Suppressor macrophage (primary cell): ENCODE measurements at places on chromosomes 11 and 22.

GRCh38 chr22:31538815-31539214 is 42.5 kb downstream of the SFI1 start:
- no peak for DNase-seq

- no peak for DNase-seq
These were observed 613.5 kb downstream of the INSC start for GRCh38 chr11:15728207-15728606.

GRCh38 chr22:42637555-42637954 is 2.8 kb downstream of the ATP5MGL start:
- no peak for DNase-seq

- peak; percentile 58 for DNase-seq
These were observed 28.6 kb upstream of the OR10G7 start for GRCh38 chr11:124069429-124070401.

GRCh38 chr11:118912742-118913410 is 12.8 kb downstream of the BCL9L start:
- DNase-seq, result peak; percentile 60

GRCh38 chr11:8567602-8568198 is 26.3 kb downstream of the STK33 start:
- no peak for DNase-seq

DNA sequence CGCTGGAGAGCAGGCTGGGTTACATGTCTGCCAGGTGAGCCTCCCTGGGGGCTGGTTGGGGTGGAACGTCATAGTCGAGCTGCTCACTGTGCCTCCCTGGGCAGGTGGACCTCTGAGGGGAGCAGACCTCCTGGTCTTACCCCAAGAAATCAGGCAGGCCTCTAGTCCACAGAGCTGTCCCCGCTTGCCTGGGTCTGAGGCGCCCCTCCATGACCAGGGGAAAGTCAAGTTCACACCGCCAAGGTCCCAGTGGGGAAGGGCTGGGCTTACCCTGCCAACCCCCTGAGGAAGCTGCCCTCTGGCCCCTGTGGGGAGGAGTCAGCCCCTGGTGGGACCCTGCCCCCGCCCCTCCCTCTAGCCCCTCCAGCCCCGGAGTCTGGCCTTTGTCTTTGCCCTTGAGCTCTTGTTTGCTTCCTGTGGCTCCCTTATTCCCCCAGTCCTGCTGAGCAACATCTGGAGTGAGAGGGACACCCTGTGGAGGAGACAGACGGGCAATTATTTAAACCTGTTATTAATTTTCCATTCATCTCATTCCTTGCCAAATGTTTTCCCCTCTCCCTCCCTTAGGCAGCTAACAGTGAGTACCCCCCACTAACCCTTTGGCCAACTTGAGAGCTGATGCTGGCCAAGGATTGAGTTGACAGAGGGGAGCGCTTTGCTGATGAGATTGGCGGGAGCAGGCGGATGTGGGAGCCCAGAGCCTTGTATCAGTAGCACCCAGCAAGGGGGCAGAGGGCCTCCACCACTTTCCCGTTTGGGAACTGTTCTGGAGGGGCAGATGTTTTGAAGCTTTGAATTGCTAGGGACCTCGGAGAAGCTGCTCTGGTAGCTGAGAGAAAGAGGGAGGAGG is 83.4 kb downstream of the CEP164 start:
- DNase-seq, result no peak

DNA sequence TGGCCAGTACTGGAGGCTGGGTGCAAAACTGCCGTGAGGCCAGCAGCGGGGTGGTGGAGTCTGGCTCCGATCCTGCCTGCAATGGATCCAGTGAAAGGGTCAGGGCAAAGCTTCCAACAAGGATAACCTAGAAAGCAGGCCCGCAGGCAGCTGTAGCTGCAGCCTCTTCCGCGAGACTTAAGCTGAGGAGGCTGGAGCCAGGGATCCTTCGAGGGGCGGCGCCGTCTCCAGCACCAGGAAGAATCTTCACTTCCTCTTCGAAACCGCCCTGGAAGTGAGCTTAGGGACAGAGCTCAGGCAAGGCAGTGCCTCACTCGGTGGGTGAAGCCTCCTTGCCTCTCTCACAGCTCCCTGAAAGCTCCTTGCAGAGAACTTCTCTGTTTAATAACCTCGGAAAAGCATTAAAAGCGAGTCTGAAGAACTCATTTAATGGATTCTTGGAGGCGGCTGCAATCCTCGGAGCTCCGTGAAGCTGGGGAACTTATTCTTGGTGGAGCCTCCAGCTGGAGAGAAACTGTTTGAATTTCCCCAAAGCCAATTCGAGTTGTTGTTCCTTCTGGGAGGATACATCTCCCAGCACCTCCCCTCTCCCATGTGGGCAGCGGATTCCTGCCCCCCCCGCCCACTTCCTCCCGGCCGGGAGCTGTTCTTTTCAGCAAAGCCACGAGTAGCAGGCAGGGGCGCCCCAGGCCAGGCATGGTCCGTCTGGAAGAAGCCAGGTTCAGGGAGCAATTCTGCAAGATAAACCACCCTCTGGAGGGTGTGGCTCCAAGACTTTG is 169.9 kb downstream of the CTTN start:
- DNase-seq, result peak; percentile 81

- peak; percentile 16 for DNase-seq
These were observed 49.3 kb downstream of the WT1 start for GRCh38 chr11:32385998-32386397.

- no peak for DNase-seq
These were observed 295.6 kb downstream of the DDX10 start for GRCh38 chr11:108960501-108960900.

DNA sequence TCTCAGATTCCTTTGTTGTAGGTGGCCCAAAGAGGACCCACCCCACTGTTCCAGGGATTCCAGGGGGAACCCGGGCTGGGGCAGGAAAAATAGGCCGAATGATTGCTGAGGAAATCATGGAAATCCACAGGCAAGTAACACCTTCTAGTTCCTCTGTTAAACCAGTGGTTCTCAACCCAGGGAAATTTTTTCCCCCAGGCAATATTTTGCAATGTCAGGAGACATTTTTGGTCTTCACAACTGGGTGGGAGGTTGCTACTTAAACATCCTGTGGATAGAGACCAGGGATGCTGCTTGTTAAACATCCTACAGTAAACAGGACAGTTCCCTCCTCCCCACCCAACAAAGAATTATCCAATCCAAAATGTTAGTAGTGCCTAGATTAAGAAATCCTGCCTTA is 84.7 kb downstream of the BTBD10 start:
- DNase-seq, result no peak

DNA sequence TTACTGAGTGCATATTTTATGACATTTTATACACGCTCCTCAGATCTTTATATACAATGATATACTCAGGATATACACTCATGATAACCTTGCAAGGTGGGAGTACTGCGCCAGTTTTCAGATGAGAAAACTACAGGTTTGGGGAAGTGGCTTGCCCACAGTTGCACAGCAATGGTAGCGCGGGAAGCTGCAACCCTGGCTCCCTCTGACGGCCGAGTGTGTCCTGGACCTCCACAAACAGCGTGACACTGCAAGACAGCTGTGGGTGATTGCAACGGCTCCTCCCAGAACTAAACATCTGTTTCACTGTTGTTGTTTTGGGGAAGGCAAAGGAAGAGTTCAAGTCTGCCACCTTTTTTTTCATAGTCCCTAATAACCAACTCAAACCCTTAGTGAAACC is 47.0 kb downstream of the PACSIN2 start:
- peak; percentile 90 for DNase-seq

DNA sequence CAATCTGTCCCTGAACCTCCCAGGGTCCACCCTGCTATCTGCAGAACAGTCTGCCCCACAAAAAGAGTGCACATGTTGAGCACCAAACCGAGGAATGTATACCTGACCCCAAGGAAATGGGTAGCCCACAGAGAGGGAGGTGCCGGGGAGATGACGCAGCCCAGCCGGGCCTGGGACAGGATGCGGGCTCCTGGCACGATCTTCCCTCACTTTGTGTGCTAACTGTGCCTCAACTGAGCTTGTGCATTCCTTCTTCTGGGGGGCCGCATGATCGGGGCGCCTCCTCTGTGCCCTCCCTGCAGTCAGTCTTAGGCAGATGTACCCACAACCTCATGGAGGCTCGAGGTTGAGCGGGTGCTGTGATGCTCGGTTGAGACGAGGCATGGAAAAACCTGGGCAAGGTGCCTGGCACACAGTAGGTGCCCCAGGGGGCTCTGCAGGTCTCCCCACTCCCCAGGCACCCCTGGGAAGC is 2.4 kb downstream of the GAS2L1 start:
- DNase-seq, result no peak

DNA sequence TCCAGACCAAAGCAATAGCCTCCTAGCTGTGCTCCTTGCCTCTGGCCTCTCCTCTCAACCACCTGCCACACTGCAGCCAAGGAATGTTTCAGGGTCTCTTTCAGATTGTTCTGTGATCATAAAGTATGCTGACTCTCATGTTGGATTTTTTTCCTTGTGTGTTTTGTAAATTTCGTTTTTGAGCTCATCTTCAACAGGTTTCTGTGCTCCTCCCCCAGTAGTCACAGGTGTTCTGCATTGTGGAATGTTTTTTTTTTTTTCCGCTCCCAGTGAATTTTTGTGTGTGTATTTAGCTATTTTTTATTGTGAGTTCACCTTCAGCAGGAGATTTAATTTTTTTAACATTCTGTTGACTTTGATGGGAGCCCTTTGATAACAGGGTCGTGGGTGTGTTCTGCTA is 153.7 kb downstream of the MYO18B start:
- DNase-seq, result no peak

DNA sequence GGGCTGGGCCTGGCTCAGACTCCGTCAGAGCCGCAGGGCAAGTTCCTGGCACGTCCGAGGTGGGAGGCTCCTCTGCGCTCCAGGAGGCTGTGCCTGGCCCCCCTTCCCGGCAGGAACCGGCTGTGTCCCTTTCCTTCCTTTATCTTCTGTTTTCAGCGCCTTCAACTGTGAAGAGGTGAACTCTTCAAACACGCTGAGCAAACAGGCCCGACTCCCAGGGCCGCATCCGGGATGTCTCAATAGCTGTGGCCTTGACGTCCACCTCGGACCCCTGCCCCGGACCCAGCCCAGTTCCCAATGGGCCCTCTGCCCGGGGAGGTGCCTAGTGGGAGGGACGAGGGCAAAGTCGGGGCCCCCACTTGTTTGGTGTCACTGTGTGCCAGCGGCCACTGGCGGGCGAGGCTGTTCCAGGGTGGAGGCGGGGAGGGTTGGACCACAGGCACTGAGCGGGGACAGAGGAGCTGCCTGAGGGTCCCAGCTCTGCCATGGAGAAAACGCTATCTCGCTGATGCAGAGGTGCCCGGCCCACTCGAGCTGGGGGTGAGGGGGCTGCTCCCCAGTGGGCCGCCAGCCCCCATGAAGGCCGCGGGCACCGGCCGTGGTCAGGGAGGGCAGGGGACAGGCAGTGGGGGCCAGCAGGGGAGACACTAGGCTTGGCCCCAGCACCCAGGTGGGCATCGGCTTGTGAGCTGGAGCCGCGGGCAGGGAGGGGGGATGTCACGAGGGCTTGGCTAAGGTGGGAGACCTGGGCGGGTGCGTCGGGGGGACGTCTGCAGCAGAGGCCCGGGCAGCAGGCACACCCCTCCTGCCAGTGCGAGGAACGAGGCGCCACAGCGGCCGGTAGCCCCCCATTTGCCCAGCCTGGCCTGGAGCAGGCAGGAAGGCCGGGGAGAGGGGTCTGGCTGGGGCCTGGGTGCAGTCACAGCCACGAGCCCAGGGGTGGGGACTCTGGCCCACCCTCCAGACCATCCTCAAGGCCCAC is 2.7 kb upstream of the MUC5B start:
- DNase-seq, result no peak

- no peak for DNase-seq
These were observed 25.5 kb upstream of the YPEL1 start for GRCh38 chr22:21761086-21761485.

DNA sequence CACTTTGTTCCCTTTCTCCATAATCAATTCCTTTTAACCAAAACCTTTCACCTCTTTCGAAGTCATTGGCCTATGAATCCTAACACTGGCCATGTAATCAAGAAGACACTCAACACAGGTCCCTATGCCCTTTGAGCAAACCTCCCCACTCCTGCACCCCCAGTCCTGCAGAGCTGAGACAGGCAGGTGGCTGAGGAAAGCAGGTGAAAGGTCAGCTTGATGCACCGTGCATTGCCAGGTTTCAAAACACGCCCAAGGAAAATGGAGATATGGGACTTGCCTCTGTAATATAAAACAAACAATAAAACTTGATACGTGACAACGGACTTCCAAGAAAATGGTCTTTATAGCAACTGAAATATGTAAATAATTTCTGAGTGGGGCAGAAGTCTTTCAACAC is 10.6 kb downstream of the CPT1A start:
- no peak for DNase-seq

DNA sequence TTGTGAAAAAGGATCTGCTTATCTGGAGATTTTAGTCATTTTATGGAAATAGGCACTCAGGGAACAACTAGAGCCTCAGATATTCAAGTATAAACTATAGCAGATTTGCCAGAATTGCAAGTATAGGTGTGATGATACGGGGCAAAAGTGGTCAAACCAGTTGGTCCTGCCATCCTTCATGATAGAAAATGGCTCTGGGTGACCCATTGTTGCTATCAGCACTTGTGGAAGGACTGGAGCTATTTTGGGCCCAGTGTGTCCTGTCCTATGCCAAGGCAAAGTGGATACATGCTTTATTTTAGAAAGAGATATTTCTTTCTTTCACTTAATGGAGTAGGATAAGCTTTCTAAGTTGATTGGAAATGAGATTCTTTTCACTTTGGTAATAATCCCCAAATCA is 85.2 kb downstream of the PPP6R3 start:
- no peak for DNase-seq

GRCh38 chr11:112511271-112511670 is 250.6 kb upstream of the PLET1 start:
- DNase-seq, result no peak

GRCh38 chr11:69533296-69534165 is 52.1 kb downstream of the LINC01488 start:
- DNase-seq, result no peak

DNA sequence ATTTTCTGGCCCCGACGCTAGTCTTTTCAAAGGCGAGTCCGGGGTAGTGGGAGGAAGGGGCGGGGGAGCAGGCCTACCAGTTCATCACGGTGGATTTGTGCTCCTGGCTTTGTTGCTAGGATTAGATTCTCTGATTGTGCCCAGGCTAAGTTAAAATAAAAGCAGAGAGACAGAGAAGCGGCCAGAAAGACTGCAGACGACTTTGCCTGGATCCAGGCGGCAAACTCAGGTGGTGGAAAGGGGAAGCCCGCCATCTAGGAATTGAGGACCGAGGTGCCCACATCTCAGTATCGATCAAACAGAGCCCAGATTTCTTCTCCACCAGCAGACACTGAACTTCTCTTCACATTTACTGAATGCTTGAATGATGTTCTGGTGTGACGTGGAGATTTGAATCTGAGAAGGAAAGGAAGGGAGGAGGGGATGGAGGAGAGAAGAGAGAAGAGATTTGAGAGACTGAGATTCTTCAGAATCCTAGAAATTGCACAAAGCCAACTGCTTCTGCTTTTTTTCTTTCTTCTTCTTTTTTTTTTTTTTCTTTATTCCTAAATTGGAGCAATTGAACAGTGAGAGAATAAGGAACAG is 2.7 kb downstream of the FAT3 start:
- no peak for DNase-seq

DNA sequence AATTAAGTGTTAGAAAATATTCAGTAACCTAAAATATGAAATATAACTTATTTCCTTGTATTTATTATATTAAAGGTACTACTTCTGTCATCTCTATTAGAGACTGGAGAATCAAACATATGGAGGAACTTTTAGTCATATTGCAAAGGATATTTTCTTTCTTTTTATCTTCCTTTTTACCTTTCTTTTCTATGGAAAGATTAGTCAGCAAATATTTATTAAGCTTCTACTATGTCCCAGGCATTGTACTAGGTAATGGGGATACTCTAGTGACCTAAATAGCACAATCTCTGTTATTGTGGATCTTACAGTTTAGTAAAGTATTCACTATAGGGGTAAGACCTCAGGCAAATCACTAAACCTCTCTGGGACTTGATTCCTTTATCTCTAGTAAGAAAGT is 18.3 kb downstream of the SIK2 start:
- DNase-seq, result no peak

- DNase-seq, result no peak
These were observed 56.8 kb downstream of the C22orf31 start for GRCh38 chr22:29004647-29005371.
